ENCODE measurements at places on chromosomes 2 and 18.

DNA sequence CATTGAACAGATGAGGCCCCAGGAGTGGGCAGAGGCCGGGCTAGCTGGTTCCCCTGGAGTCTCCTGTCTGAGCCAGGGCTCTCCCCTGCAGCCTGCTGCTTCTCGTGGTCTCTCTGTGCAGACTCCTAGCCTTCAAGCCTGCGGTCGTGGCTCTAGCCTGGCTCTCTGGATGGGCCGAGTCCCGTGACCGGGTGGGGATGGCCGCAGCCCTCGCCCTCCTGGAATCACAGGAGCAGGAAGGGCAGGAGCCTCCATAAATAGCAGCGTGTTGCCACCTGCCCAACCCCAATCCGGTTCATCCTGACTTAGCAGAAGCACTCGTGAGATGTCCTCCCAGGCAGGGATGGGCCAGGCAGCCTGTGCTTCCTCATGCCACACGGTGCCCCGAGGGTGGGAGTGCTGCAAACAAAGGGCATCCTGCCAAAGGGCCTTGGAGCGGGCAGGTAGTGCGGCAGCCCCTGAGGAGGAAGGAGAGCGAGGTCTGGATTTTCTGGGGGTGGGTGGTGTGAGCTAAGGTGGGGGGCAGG is 43.9 kb downstream of the FOSL2 start:
- H3K4me1 ChIP-seq: no peaks in the 10 kb centered on the region
- no peak overlapping the region for H3K27ac ChIP-seq

- H3K4me3 ChIP-seq: no peak overlapping the region
- DNase-seq: no peak
- no peak overlapping the region for H3K27ac ChIP-seq
Measured at GRCh38 chr2:217334561-217334960, 474.7 kb upstream of the TNP1 start.

DNA sequence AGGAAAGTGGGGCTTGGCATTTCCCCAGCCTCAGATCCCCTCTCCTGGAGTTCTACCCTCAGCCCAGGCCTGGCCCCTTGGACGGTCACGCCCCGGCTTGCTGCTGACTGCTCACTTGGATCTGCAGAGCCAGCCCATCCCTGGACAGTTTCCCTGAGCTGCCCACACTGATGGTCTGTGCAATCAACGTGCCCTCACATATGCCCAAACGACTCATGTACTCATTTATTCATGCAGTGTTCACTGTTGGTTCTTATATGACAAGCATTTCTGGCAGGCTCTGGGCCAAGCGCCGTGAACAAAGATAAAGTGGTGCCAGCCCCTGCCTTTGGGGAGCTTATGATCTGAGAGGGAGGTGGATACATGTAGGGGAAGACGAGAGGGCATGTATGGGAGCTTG is 20.3 kb upstream of the GLI2 start:
- no peaks in the 10 kb centered on the region for H3K27me3 ChIP-seq
- no peak overlapping the region for H3K4me3 ChIP-seq
- no peaks in the 10 kb centered on the region for H3K4me1 ChIP-seq
- no peak overlapping the region for H3K27ac ChIP-seq

GRCh38 chr2:6352906-6353515 is 512.7 kb downstream of the CMPK2 start:
- no peaks in the 10 kb centered on the region for H3K27me3 ChIP-seq
- no peak for DNase-seq
- H3K36me3 ChIP-seq: no peaks in the 10 kb centered on the region
- H3K27ac ChIP-seq: no peak overlapping the region
- no peaks in the 10 kb centered on the region for H3K4me1 ChIP-seq

- H3K27me3 ChIP-seq: no peaks in the 10 kb centered on the region
- DNase-seq: no peak
- no peak overlapping the region for H3K4me3 ChIP-seq
- no peaks in the 10 kb centered on the region for H3K36me3 ChIP-seq
- no peak overlapping the region for H3K27ac ChIP-seq
Measured at GRCh38 chr2:27798948-27799645, 27.6 kb downstream of the MRPL33 start.

- no peaks in the 10 kb centered on the region for H3K4me1 ChIP-seq
- no peak for DNase-seq
- no peaks in the 10 kb centered on the region for H3K36me3 ChIP-seq
- H3K27ac ChIP-seq: no peak overlapping the region
- H3K27me3 ChIP-seq: no peaks in the 10 kb centered on the region
Measured at GRCh38 chr2:19543663-19544383, 185.4 kb upstream of the OSR1 start.

GRCh38 chr2:141554810-141555209 is 576.0 kb downstream of the LRP1B start:
- H3K36me3 ChIP-seq: no peaks in the 10 kb centered on the region
- H3K4me1 ChIP-seq: no peaks in the 10 kb centered on the region
- DNase-seq: no peak
- no peaks in the 10 kb centered on the region for H3K27me3 ChIP-seq
- no peak overlapping the region for H3K27ac ChIP-seq

All from CD4-positive, CD25-positive, alpha-beta regulatory T cell (primary cell).